Activated T-helper 1 cell treated with anti-CD3 and anti-CD28 coated beads, Interleukin-2, amount 50 U/mL, for 16 hours (primary cell): ENCODE measurements at places on chromosomes 4 and X.

DNA sequence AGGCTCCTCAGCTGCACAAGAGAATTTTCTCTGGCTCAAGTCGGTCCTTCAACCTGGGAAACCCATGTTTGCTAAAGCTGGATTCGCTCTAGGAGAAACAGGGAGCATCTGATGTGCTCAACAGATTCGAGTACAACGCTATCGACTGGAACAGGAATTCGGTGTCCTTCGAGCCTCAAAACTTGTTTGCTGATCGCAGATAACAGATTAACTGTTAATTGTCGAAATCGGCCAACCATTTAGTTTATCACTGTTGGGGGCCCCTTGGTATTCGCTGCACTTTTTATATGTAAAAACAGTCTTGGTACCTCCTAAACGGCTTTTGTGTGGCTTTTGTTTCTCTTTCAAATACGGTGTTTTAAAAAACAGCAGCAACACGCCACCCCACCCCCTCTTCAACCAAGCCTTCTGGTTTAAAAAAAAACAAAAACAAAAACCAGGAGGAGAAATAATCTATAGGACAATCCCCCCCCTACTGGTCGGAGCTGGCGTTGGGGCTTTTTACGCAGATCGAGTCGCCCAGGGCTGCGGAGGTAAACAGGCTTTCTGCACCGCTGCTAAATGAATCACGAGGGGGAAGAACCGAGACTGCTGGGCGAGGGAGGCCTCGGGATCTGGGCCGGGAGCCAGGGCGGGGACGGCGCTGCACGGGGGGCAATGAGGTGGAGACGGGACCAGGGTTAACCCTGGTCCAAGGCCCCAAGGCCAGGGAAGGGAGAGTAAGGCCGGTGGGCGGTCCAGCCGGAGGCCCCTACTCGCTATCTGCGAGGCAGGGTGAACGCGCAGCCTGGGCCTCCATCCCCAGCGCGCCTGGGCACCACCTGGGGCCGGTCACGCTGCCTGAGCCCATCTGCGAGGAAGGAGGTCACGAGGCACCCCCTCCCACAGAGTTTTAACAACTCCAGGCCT is 71.7 kb upstream of the BCOR start:
- DNase-seq = no peak

GRCh38 chr4:24042094-24042493 is 152.2 kb upstream of the PPARGC1A start:
- no peak for DNase-seq

DNA sequence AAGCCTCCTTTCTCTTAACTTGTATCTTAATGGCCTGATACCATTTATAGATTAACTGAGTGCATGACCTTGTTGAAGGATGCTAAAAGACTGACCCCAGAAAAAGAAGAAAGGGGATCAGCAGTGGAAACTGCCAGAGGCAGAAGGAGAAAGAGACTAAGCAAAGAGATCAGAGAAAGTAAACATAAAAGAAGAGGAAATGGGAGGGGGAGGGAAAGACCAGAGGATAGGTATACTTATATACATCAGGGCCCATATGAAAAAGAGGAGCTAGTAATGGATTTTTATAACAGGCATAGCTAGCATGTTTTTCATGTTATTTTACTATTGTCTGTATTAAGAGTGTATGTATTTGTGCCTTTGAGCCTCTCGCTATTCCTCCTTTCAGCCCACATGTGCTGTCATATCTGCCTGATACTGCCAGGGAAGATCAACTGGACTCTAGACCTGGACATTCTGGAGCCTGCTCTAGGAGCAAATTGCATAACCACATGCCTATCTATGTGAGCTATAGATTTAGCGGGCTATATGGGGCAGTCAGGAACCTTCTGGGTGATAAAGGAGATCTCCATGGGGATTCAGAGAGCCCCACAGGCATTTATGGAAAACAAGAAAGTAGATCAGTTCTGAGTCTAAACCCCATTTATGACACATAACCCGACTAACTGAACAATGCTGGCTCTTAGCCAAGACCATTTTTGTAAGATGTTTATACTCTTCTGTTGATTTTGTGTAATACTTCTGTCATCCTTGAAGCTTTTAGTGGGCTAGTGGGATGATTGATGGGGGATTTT is 13.4 kb upstream of the SNX12 start:
- no peak for DNase-seq

DNA sequence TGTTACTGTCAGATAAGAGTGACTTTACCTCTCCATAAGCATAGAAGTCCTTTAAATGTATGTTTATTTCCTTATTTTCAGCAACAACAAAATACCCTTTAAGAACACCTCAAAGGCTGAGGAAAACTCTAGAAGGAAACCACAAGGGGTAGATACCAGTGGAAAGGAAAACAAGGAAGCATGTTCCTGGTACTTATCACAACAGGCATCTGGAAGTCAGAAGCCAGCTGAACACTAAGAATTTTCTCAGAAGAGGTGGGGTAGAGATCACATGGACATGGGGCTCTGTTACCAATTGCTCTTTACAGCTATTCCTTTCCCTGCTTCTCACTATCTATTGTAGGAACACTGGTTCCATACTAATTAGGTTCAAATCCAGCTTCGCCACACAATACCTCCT is 51.5 kb upstream of the BEND2 start:
- DNase-seq = no peak

DNA sequence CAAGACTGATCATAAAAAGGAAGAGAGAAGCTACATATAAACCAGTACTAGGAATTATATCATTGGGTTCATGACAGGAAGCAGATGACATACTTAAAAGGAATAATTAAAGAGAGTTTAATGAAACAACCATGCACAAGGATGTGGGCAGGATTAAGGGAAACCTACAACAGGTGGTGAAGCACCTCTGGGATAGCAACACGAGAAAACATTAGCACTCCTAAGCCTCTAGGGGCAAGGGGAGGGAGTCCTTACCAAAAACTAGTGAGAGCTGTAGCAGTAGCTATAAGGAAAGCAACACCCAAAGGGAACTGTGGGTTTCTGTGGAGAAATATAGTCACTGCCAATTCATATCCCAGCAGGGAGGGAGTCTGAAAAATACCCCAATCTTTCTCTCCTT is 7.2 kb upstream of the THOC2 start:
- no peak for DNase-seq

GRCh38 chr4:182380771-182381181 is 137.6 kb downstream of the TENM3 start:
- no peak for DNase-seq

DNA sequence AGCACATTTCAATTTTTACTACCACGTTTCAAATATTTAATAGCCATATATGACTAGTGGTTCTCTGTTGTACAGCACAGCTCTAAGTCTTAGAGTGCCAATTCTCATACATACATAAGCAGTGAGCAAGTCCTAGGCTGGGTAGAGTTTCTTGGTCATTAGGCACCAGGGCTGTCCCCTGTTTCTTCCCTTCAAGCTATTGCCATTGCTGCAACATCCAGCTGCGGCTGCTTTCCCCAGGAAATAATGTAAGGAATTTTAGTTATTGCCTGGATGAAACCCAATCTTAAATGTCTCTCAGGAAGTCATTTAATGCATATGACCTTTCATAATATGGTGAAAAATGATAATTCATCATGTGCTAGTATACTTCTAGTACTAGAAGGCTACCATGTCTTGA is 74.1 kb upstream of the PPP3CA start:
- DNase-seq = no peak

- no peak for DNase-seq
These were observed 427.9 kb downstream of the SPRY1 start for GRCh38 chr4:123824524-123824923.
